ENCODE measurements at places on chromosomes 7 and 10. TPM values are rescaled to one million over a fixed set of nuclear protein-coding genes. Genes with fewer than 3 reads are reported as not detected.

Gene OR2A1
- not detected for total RNA-seq

Gene SRGN
- 6.2 TPM for total RNA-seq

DNA sequence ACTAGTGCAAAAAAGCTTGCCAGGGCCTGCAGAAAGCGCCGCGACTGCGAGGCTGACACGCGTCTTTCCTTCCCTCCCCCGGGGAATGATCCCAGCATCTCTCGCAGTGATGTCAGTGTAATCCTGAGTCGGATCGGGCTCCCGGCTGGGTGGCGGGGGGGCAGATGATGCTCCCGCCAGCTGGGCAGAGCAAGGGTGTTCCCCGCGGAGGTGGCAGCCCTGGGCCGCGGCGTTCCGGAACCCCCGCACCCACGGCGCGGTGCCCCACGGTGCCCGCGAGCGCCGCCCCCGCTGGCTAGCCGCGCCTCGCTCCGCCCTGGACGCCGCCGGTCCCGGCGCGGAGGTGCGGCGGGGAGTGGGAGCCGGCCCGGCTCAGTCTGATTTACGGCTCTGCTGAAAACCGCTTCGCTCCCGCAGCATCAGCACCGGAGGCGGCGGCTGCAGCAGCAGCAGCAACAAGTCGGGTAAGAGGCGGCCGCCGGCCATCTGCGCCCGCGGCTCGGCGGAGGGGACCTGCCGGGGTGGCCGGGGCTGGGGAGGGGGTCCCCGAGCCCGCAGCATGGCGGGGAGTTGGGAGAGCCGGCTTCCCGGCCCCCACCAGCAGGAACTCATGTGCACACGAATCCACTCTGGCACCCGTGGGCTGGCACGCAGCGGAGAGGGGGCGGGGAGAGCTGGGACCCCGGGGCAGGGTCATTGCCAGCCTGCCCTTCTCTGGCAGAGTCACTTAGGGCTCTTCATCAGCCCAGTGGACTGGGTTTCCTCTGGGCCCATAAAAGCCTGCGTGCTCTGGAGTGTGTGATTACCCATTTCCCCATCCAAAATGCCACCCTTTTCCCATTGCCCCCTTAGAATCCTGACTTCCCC, at the start of gene ZNF365:
ZNF365 (plus strand) TSS at position 375 of the 867 bp plus-strand sequence. CDS start 1,825 bp downstream, outside the sequence.
- H3K27me3 ChIP-seq: no peaks in the 10 kb centered on the region
- DNase-seq: no peak
- H3K4me3 ChIP-seq: no peak within 1 kb of the TSS
- H3K4me1 ChIP-seq: no peaks in the 10 kb centered on the region

Gene HOXA3
- total RNA-seq: 0.43 TPM

GRCh38 chr10:91010952-91011351, 90.1 kb upstream of the ANKRD1 start:
- H3K4me1 ChIP-seq: no peaks in the 10 kb centered on the region
- H3K36me3 ChIP-seq: no peaks in the 10 kb centered on the region
- H3K27me3 ChIP-seq: no peaks in the 10 kb centered on the region
- no peak for DNase-seq

DNA sequence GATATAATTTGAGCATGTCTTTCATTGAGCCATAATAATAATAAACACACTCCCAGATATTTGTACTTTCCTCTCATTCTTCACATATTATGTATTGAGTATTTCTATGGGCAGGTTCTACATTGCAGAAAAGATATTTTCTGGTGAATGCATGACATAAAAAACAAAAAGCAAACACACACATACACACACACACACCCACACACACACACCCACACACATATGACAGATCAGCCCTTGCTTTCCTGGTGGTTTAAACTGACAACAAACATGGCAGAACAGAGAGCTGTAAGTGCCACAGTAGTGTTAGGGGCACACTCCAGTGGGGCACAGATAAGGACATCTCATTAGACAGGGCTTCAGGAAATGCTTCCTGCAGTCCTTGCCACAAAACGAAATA, 123.3 kb upstream of the LSM8 start:
- H3K4me3 ChIP-seq: no peak overlapping the region
- no peak for DNase-seq
- H3K36me3 ChIP-seq: no peaks in the 10 kb centered on the region
- no peak overlapping the region for H3K27ac ChIP-seq
- no peaks in the 10 kb centered on the region for H3K4me1 ChIP-seq
- no peaks in the 10 kb centered on the region for H3K27me3 ChIP-seq

- no peaks in the 10 kb centered on the region for H3K4me1 ChIP-seq
- no peaks in the 10 kb centered on the region for H3K36me3 ChIP-seq
- no peak overlapping the region for H3K27ac ChIP-seq
- H3K4me3 ChIP-seq: no peak overlapping the region
- no peak for DNase-seq
Measured at GRCh38 chr7:65304175-65304574, 69.5 kb upstream of the ZNF92 start.

- no peak overlapping the region for H3K27ac ChIP-seq
- H3K36me3 ChIP-seq: no peaks in the 10 kb centered on the region
- H3K4me1 ChIP-seq: no peaks in the 10 kb centered on the region
- H3K4me3 ChIP-seq: no peak overlapping the region
- no peak for DNase-seq
Measured at GRCh38 chr7:96055717-96056116, 266.2 kb downstream of the SLC25A13 start.

Gene OR6B1
- not detected for total RNA-seq

GRCh38 chr7:137146552-137147337, 196.8 kb downstream of the PTN start:
- H3K27ac ChIP-seq: no peak overlapping the region
- H3K4me3 ChIP-seq: no peak overlapping the region
- no peaks in the 10 kb centered on the region for H3K27me3 ChIP-seq
- no peak for DNase-seq
- no peaks in the 10 kb centered on the region for H3K4me1 ChIP-seq
- H3K36me3 ChIP-seq: no peaks in the 10 kb centered on the region

Gene CPXM2
- 0.46 TPM for total RNA-seq

GRCh38 chr7:45181991-45182855, 24.6 kb downstream of the RAMP3 start:
- no peak for DNase-seq
- H3K27me3 ChIP-seq: no peaks in the 10 kb centered on the region
- no peaks in the 10 kb centered on the region for H3K4me1 ChIP-seq
- H3K27ac ChIP-seq: no peak overlapping the region

GRCh38 chr10:71269301-71270288, 49.5 kb upstream of the SLC29A3 start:
- no peak overlapping the region for H3K4me3 ChIP-seq
- no peaks in the 10 kb centered on the region for H3K4me1 ChIP-seq
- H3K27ac ChIP-seq: no peak overlapping the region
- H3K27me3 ChIP-seq: no peaks in the 10 kb centered on the region
- no peaks in the 10 kb centered on the region for H3K36me3 ChIP-seq
- no peak for DNase-seq

- no peaks in the 10 kb centered on the region for H3K36me3 ChIP-seq
- H3K4me1 ChIP-seq: no peaks in the 10 kb centered on the region
- no peak overlapping the region for H3K4me3 ChIP-seq
Measured at GRCh38 chr7:78635026-78635793, 818.3 kb downstream of the MAGI2 start.

DNA sequence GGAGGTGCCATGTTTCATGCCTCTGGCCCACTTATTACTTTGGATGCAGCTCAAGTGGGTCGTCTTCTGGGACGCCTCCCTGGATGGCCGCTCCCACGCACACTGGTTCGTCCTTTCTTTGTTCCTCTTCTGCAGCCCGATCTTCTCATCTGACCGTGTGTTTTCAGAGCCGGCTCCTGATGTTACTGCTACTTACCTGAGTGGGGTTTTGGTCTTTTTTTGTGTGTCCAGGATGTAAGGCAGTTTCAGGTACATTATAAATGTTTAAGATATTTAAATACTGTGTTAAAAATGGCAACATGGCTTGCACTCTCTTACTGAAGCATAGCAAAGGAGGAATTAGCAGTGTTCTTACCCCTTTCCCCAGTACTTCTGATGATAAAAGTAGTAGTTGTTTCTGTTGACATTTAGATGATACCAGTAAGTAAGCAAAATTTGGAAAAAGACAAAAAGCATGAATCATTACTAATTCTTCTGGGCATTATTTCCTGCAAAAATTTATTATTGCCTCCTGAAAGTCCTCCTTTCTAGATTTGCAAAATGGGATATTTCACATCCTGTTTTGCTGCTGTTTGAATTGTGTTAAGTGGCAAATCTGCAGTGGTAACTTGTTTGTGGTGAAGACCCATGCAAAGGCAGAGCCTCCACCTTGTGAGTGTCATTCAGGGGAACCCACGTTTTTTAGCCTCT, 59.4 kb downstream of the SHH start:
- H3K36me3 ChIP-seq: no peaks in the 10 kb centered on the region
- peaks cover 27% of the 10 kb centered on the region for H3K4me1 ChIP-seq
- H3K27ac ChIP-seq: no peak overlapping the region
- no peak overlapping the region for H3K4me3 ChIP-seq
- DNase-seq: no peak
- H3K27me3 ChIP-seq: no peaks in the 10 kb centered on the region

GRCh38 chr7:43647673-43648472, 65.0 kb downstream of the STK17A start:
- no peak overlapping the region for H3K4me3 ChIP-seq
- peak; percentile 58 for DNase-seq
- peak overlapping the region; percentile 87 for H3K27ac ChIP-seq
- H3K4me1 ChIP-seq: peaks cover 22% of the 10 kb centered on the region

- H3K27me3 ChIP-seq: no peaks in the 10 kb centered on the region
- DNase-seq: no peak
- H3K27ac ChIP-seq: no peak overlapping the region
- H3K4me3 ChIP-seq: no peak overlapping the region
Measured at GRCh38 chr7:7129381-7129780, 53.0 kb upstream of the C1GALT1 start.

Gene C10orf53
- total RNA-seq: not detected

- H3K4me1 ChIP-seq: no peaks in the 10 kb centered on the region
- H3K27ac ChIP-seq: no peak overlapping the region
- no peaks in the 10 kb centered on the region for H3K27me3 ChIP-seq
- no peaks in the 10 kb centered on the region for H3K36me3 ChIP-seq
- H3K4me3 ChIP-seq: no peak overlapping the region
Measured at GRCh38 chr7:78863281-78863680, 590.2 kb downstream of the MAGI2 start.

GRCh38 chr7:98420966-98421612, 20.2 kb upstream of the BAIAP2L1 start:
- no peaks in the 10 kb centered on the region for H3K36me3 ChIP-seq
- no peak overlapping the region for H3K4me3 ChIP-seq
- peak; percentile 73 for DNase-seq
- no peaks in the 10 kb centered on the region for H3K27me3 ChIP-seq
- H3K4me1 ChIP-seq: peaks cover 20% of the 10 kb centered on the region
- H3K27ac ChIP-seq: no peak overlapping the region

DNA sequence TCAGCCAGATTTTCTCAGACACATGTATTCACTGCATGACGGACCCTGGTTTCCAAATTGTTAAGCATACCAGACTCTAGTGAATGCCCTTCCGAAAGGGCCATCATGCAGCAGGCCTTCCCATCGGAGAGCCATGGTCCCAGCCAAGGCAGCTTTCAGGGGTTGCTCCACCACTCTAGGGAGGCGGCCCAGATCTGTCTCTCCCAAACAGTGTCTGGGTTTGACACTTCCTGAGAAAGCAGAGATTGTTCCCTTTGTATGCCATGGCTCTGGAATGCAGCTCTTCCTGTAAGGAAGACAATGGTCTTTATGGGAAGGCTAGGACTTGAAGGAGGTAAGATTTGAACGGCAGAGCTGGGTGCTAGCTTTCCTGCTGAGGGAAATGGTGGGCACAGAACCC, 178.8 kb upstream of the BMPER start:
- H3K4me1 ChIP-seq: no peaks in the 10 kb centered on the region
- no peak for DNase-seq
- no peak overlapping the region for H3K27ac ChIP-seq
- no peaks in the 10 kb centered on the region for H3K27me3 ChIP-seq

GRCh38 chr7:2123916-2124315, 108.8 kb downstream of the MAD1L1 start:
- no peaks in the 10 kb centered on the region for H3K27me3 ChIP-seq
- no peak overlapping the region for H3K27ac ChIP-seq
- no peak for DNase-seq
- no peak overlapping the region for H3K4me3 ChIP-seq
- no peaks in the 10 kb centered on the region for H3K36me3 ChIP-seq

Gene COL17A1
- not detected for total RNA-seq

GRCh38 chr7:93176992-93177580, 28.9 kb upstream of the SAMD9L start:
- H3K27me3 ChIP-seq: no peaks in the 10 kb centered on the region
- no peak for DNase-seq
- no peak overlapping the region for H3K27ac ChIP-seq
- no peak overlapping the region for H3K4me3 ChIP-seq
- no peaks in the 10 kb centered on the region for H3K36me3 ChIP-seq

GRCh38 chr7:98229441-98229840, 18.2 kb downstream of the BHLHA15 start:
- no peak overlapping the region for H3K4me3 ChIP-seq
- no peak for DNase-seq
- peak overlapping the region; percentile 86 for H3K27ac ChIP-seq
- no peaks in the 10 kb centered on the region for H3K27me3 ChIP-seq

Measured in pancreas (tissue), 10 donors.